T-helper 22 cell (primary cell): ENCODE measurements at places on chromosomes 13 and 19.

- no peak for DNase-seq
These were observed 41.3 kb downstream of the RCBTB2 start for GRCh38 chr13:48491423-48492095.

- no peak for DNase-seq
These were observed 75.0 kb upstream of the SLC15A1 start for GRCh38 chr13:98827449-98827848.

DNA sequence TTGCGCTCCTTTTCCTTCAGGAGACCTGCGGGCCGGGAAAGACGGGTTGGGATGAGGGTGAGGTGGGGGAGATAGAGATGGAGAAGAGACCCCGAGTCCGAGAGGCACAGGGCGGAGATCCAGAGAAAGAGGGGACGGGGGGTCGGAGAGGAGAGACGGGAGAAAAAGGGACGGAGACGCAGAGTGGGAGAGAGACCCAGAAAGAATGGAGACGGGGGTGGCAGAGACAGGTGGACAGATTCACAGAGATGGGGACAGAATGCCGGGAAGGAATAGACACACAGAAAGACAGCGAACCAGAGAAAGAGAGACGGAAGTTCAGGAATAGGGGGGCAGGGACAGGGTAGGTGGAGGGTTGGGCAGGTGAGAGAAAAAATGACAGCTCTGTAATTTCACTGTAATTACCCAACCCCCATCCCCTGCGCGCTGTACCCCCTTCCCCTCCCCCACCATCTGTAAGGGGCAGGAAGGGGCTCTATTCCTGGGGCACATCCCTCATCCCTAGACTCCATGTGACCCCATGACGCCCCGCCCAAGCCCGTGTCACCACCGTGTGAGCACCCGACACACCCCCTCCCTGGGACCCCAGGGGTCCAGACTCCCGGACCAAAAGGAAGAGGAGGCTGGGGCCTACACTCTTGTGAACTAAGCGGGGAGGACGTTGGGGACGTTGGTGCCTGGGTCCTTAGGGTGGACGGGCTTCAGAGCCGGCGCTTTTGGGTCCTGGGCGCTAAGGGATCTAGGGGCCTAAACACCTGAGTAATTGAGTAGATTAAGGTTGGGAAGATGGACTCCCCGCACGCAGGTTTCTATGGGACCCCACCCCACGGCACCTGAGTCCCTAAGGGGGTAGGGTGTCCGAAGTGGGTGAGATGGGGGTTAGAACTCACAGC lies 967 bp downstream of the DBP start:
- no peak for DNase-seq

DNA sequence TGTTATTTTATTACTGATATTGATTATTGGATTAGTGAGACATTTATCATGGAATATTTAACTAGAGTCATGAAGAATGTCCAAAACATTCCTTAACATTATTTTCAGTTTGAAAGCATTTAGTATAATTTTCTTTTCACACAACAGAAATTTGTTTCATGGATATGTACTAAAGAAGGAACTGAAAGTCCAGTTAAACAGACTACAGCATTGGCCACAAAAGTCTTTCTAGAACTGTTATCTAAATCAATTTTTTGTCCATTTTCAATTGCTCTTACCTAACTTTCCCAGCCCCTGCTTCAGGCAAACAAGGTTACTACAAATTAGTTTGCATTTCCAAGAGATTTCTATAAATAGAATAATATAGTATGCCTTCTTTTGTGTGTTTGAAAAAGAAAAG lies 1018.0 kb upstream of the PCDH20 start:
- DNase-seq = no peak

DNA sequence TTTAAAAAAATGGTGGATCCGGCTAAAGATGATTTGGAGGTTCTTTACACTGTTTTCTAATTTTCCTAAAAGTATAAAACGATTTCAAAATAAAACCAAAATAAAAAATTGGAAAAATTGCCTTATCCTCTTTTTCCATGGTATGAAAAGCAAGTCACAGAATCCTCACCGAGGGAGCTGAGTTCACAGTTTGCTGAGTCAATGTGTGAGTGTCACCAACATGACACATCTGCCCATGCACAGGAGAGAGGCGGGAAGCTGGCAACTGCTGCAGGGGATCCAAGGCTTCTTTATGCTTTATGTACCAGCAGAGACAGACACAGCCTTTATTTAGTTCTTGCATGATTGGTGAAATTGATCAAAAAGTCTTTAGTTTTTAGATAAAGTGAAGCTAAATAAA lies 157.8 kb downstream of the TNFSF13B start:
- no peak for DNase-seq

DNA sequence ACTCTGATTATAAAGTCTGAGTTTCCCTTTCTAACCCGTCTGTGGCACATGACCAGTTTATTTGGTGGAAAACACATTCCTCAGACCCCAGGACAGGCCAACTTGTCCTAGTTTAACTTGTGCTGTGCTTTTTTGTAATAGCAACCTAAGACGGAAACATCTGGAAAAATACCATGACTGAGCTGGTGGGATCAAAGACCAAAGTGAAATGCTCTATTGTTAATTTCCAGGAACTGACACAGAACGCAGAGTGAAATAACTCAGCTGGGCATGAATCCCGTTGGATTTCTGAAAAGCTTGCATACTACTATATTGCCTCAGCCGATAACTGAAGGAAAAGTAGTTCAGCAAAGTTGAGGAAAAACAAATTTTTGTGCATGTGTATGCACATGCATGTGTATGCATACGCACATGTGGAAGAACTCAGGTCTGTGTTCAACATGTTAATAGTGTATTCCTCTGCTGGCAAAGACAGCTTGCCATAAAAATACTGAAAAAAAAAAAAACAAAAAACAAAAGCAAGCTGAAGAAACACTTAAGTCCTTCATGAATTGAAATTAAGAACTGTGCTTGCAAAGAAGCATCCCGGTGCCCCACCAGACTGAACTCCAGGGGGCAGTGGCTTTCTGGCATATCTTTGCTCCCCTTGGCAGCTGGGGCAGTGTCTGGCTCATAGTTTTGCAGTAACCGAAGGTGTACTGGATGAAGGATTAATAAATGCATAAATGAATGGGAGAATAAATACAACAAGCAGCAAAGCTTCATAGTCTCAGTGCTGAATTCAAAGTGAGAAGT lies 187.8 kb downstream of the LHFPL6 start:
- DNase-seq = no peak

DNA sequence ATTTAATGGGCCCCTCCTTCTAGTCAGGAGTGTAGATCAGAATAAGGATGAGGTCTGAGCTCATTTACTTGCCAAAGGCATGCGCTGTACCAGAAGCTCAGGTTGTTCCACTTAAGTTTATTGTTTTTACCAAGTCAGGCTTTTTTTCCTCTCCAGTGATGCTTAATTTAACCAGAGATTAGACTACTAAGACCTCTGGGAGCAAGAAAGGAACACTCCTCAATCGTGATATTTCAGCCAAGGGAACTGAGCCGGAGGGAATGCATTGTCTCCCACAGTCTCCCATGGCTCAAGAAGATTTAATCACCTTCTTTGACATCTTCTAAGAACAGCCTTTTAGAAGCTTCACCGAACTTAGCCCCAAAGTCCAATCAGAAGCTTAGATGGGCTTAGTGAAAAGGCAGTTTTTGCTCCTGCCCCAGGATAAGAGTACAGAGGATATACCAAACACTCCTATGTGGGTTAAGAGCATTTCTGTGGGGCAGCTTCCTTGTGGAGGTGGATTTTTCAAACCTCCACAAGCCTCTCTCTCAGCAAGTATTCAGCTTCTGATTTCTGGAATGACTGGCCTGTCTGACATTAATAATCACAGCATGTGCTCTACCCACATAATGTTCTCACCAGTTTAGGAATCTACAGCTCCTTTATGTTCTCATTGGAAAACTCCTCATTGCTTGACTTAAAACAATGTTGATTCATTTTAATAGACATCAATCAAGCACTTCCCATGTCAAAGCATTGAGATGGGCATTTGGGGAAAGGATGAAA lies 322.7 kb downstream of the SUCLA2 start:
- DNase-seq = no peak

GRCh38 chr19:45507872-45508416 lies 665 bp downstream of the VASP start:
- DNase-seq = no peak

GRCh38 chr19:15467734-15468214 lies 3.4 kb upstream of the RASAL3 start:
- no peak for DNase-seq

GRCh38 chr19:13843104-13843921 lies 33.6 kb upstream of the NANOS3 start:
- no peak for DNase-seq

DNA sequence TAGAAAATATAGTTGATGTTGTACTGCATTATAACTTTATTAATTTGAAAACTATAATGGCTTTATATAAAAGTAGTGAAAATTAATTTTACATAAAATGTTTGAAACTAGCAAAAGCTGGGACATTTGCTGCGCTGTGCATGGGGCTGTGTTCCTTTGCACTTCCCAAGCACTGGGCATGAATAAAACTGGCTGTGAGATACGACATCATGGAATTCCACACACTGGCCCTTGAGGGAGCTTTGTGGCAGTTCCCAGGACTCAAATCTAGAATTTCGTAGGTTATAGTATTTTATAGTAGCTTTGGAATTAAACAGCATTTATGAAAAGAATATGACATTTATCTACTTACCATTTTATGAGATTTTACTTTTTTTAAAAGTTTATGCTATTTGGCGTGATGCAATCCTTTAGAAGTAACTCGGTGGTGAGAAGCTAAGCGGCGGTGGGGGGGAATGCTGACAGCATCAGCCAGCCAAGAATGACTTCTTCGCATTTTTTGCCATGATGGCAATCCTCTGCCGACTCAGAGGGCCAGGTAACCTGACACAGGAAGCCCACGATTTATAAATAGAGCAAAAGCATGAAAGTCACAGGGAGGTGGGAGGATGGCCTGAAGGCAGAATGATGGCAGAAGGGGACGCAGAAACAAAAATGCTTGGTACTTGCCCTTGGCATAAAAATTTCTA lies 553.5 kb downstream of the MYO16 start:
- no peak for DNase-seq

- DNase-seq = no peak
These were observed 48.7 kb downstream of the ESD start for GRCh38 chr13:46748300-46748699.

DNA sequence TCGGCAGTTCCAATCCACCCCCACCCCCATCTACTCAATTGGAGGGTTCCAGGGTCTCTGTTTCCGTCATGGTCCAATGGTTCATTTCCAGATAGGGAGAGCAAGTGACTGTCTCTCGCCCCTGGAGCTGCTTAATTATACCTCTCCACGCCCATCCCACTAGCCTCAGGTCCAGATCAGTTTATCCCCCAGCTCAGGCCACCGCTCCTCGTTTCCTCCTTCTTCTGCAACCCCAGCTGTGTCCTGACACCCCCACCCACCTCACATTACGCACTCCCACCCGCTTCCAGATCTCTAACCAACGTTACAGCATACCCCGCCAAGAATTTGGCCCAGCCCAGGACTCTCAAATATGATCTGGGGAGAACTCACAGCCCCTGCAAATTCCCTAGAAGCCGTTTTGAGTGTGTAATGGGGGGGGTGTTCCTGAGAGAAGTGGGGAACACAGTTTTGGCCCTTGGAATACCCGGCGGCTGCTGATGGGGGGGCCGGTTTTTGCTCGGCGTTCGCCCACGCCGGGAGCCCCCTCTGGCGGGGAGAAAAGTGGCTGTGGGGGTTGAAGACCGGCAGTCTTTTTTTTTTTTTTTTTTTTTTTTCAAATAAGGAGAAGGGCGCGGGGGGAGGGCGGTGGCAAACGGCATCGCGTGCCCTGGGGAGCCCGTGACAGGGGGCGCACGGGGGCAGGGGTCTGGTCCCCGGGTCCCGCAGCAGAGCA lies 1.7 kb upstream of the PDE4A start:
- DNase-seq = no peak

GRCh38 chr19:34319230-34319585 lies 45.8 kb upstream of the GPI start:
- DNase-seq = no peak

- DNase-seq = no peak
These were observed 451.8 kb downstream of the SUCLA2 start for GRCh38 chr13:47549219-47549752.

DNA sequence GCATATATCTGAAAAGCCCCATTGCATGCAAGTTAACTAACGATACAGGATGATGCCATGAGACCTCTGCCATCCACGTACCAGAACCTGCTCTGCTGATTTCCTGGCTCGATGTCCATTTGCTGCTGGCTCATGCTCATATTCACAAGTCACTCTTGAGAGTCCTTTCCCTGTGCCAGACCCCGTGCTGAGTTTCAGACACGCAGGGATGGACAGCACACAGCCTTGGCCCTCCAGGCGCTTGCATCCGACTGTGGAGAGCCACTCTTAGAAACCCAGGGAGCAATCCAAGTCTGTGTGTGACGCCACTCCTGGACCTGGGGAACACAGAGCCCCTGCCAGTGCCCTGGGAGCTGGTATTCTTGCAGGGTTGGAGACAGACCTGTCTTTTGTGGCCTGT lies 37.6 kb upstream of the TSHZ3 start:
- DNase-seq = no peak

- DNase-seq = no peak
These were observed 84.5 kb upstream of the ABCC4 start for GRCh38 chr13:95385798-95386197.

- no peak for DNase-seq
These were observed 468 bp downstream of the S1PR5 start for GRCh38 chr19:10516671-10517286.

GRCh38 chr13:110137680-110138009 lies 169.3 kb downstream of the COL4A1 start:
- no peak for DNase-seq

- DNase-seq = no peak
These were observed 32.1 kb downstream of the LYL1 start for GRCh38 chr19:13070425-13071140.

GRCh38 chr13:82702513-82702912 lies 1179.8 kb downstream of the SLITRK1 start:
- no peak for DNase-seq

- no peak for DNase-seq
These were observed 3.2 kb upstream of the ERVV-2 start for GRCh38 chr19:53041366-53041765.

GRCh38 chr13:37417060-37417441 lies 181.5 kb downstream of the POSTN start:
- DNase-seq = no peak

- DNase-seq = no peak
These were observed 5.3 kb upstream of the ATG4D start for GRCh38 chr19:10538204-10538983.

DNA sequence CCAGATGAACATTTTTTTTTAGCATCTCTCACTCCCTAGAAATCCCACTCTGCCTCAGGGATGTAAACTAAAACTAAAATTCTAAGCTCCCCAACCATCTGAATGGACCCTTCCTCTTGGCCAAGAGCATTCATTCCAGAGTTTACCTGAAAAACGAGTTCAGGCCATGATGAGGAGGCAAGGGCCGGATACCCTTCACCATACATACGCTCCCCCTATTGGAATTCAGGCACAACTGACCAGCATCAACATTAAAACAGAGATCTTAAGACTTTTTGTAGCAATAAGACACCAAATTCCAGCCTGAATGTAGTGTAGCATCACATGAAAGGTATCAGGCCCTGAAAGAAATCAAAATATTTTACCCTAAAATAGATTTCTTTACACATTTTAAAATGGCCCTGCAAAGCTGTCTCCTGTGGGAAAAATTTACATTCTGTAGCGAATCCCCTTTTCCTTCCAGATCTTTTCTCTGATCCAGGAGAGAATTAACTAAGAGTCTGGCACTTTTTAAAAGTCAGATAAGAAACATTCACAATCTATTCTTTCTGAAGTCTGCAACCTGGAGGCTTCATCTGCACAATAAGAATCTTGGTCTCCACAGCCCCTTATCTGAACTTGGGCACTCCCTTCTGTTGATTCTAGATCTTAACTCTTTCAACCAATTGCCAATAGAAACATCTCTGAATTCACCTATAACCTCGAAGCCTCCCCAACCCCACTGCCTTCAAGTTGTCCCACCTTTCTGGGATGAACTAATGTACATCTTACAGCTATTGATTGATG lies 888.5 kb downstream of the UQCRFS1 start:
- no peak for DNase-seq
